Activated naive CD8-positive, alpha-beta T cell treated with anti-CD3 and anti-CD28 coated beads for 36 hours (primary cell): ENCODE measurements at places on chromosomes 4 and X. TPM values are rescaled to one million over a fixed set of nuclear protein-coding genes. Genes with fewer than 3 reads are reported as not detected.

The PPARGC1A gene
- total RNA-seq, result not detected

DNA sequence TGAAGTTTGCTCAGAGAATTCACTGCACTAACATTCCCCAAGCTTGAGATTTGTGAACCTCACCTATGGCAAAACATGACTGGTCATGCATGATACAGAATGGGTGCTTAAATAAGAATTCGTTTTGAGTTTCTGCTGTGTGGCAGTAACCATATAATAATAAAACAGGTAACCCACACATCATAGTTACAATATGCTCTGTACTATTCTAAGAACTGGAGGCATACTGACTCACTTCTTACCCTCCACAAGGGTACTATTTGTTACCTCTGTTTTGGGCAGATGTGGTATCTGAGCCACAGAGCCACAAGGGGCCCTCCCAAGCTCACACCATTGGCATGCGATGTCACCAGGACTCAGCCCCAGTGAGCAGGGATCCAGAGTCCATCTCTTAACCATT, 17.6 kb downstream of the SLC2A9 start:
- DNase-seq, result peak; percentile 38

DNA sequence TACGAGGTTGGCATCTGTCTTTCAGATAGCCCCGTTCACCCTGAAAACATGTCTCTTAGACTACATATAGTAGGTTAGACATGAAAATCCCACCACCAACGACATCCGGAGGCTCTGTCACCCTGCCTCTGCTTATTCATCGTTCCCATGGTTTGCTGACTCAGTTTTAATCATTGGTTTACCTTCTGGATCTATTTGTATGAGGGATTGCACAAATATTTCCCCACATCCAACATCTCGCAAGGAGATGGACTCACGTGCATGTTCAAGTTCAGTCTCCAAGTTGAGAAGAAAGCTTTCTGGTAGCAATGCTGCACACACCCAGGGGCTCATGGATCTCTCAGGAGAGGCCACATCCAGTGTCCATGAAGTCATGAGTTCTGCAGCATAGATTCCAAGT, 10.8 kb downstream of the CETN2 start:
- DNase-seq, result no peak

The OTC gene
- total RNA-seq, result not detected

DNA sequence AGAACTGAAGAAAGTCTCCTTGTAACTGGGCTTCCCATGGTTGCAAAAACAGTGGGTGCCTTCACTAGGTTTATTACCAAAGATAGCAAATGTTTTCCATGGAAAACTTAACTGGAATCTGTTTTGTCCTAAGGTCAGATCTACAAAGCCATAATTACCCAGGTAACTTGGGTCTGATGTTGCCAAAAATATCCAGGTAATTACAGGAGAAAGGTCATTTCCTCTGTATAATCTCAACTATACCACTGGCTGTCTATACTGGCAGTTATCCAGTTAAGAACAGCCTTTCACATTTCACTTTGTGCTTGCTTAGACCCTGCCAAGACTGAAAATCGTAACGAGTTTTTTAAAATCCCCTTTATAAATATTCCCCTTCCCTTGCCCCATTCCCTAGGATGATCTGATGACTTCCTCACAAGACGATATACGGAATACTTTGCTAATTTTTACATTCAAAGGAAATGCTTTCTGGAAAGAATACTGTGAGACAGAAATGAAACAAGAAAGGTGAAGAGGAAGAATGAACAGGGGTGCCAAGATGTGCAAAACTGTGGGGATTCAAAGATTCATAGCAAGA, 105.5 kb downstream of the MAML3 start:
- no peak for DNase-seq
